ENCODE measurements at places on chromosomes 7 and 10.
A peak's percentile ranks its signal among the peaks of the same experiment; 100 is the strongest.

GRCh38 chr7:113281223-113281622, 162.9 kb upstream of the SMIM30 start:
- DNase-seq = no peak

GRCh38 chr7:111137296-111138192, 46.6 kb downstream of the LRRN3 start:
- no peak for DNase-seq

DNA sequence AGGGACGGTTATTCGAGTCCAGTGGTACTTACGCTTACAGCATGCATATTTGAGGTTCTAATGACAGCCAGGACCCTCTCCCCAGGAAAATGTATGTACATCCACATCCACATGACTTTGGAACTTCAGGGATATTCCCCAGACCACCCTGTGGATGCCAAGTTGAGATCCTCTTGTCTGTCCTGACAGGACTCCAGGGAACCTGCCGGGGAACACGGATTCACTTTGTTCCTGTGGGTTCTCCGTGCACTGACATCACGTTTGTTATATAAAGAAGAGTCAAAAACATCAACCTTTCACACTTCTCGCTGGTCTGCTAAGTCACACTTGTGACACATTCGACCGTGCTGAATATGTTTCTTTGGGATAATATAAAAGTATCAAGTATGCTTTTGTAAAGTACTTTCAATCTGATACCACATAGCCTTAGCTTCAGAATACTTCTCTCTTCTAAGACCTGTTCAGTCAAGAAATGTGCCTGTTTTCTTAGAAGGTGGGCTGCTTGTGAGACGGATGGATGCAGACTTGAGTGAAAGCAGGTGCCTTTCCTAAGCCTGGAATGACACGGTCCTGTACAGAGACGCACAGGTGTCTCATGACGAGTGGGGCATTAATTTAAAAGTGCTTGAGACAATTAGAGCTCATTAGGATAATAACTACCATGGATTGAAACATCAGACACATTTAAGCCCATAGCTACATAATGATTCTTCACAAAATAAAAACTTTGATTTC, 38.7 kb downstream of the CALML5 start:
- DNase-seq = no peak

- DNase-seq = no peak
These were observed 117.3 kb downstream of the HIPK2 start for GRCh38 chr7:139660317-139661042.

DNA sequence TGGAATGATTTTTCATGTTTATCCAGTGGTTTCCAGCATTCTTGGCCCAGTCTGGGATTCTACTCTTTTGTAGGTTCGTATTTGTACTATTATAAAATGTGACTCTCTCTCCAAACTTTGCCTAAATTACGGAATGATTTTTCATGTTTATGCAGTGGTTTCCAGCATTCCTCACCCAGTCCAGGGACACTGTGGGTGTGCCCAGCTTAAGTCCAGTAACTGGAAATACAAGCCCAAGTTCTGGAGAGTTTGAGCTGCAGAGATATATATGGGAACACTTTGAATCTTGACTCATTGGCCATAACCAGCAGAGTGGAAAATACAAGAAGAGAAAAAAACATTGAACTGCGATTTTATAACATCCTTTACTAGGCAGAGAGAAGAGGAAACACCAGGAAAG, 5.9 kb upstream of the MAGI2 start:
- DNase-seq = no peak

DNA sequence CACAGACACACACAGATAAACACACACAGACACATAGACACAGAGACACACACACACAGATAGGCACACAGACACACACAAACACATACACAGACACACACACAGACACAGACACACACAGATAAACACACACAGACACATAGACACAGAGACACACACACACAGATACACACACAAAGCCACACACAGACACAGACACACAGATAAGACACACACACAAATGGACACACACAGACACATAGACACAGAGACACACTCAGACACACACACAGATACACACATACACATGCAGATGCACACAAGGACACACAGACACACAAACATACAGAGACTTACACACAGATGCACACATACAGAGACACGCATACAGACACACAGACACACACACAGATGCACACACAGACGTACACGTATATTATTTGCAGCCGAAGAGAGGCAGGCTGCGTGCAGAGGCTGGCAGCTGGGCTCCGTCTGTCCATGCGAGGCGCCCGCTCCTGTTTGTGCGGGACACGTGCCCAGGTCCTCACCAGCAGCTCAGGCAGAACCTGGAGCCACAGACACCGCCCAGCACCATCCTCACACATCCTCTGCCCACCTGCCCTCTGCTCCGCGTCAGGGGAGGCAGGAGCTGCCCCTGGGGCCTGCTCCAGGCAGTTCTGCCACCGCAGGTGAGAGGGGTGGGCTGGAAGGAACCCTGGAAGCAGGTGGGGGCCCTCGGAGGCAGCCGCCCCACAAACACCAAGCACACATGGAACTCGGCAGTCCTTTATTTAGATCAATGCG, 1.2 kb downstream of the CALML5 start:
- peak; percentile 36 for DNase-seq

GRCh38 chr7:74262639-74263398, 8.6 kb upstream of the RFC2 start:
- DNase-seq = no peak

- no peak for DNase-seq
These were observed 1.2 kb downstream of the HMX2 start for GRCh38 chr10:123149162-123149567.

- no peak for DNase-seq
These were observed 2.1 kb downstream of the PAXIP1 start for GRCh38 chr7:155000795-155001194.

GRCh38 chr7:19009241-19009935, 108.0 kb downstream of the TWIST1 start:
- DNase-seq = no peak

DNA sequence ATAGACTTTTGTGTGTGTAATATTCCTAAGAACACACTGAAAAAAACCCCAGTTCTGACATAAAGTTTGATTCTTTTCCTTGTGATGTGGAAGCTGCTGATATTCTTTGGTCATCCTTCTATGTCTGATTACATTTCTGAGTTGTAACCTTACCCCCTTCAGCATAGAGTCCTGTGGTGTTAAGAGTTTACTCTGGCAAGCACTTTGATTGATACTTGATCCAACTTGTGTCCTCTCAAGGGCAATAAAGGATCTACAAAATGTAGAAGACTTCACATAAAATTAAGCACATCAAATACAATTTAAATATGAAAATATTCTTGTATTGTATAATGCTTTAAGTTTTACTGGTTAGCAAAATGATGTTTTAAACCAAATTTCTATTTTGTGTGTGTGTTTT, 221.7 kb upstream of the DKK1 start:
- no peak for DNase-seq

- no peak for DNase-seq
These were observed 286 bp downstream of the SP8 start for GRCh38 chr7:20786421-20786778.

GRCh38 chr7:27122077-27122910, 8.3 kb downstream of the HOXA4 start:
- no peak for DNase-seq

DNA sequence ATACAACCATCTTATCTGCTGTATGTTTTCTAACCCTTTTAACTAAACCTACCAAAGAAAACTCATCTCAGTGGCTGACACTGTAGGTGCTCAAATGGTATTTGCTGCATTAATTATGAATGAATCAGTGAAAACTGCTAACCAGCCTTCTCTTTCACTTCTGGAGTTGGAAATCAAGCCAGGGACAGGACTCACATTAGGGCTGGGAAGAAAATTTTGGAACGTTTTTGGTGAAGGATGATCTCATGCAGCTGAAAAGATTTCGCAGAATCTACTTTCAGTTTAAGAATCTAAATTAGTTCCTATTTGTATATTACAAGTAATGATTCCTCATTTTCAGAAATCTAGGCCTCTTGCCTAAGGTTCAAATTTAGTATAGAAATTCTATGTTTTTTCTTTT, 12.9 kb downstream of the MTPN start:
- no peak for DNase-seq

DNA sequence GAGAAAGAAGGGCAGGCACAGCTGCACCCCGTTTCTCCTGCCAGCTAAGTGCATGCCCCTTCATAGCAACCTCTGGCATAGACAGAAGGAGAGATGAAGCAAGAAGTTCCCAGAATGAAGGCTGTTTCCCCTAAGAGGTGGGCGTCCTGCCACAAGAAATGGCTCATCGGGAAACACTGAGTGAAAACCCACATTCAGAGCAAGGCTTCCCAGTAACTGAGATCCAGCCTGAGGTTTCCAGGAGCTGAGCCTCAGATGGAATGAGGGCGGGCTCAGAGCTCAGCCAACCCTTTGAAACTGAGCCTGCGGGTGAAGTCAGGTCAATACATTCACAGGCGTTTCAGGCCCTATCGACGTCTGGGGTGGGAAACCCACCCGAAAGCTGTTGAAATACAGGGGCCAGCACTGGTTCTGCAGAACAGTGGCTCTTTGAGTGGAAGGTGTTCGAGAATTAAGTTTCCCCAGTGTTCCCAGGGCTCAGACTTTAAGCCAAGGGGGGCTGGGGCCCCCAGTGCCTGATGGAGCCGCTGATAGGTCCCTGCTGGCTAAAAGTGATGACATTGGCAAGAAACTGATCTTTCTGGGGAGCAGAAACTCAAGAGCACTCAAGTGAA, 510.2 kb downstream of the RPS24 start:
- DNase-seq = peak; percentile 94

GRCh38 chr10:131532745-131533341, 221.3 kb upstream of the TCERG1L start:
- DNase-seq = no peak

DNA sequence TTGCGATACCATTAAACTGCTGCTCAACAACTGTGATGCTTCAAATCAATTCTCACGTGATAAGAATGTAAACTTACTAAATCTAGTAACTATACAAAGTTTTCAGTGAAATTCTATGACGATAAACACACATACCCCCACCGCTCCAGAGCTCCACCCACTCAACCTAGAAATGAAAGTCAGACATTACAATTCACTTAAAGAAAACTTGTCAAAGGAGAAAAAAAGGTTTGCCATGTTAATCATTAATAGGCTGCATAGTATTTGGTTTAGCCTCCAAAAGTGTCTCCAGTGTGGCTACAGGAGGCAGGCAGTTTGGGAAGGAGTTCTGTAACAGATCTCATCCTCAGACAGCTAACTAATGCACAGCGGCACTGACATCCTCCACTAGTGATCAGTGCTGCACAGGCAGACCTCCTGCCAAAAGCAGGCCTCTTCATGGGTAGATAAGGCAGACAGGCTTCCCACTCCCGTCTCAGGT, 3.1 kb downstream of the HERPUD2 start:
- no peak for DNase-seq

DNA sequence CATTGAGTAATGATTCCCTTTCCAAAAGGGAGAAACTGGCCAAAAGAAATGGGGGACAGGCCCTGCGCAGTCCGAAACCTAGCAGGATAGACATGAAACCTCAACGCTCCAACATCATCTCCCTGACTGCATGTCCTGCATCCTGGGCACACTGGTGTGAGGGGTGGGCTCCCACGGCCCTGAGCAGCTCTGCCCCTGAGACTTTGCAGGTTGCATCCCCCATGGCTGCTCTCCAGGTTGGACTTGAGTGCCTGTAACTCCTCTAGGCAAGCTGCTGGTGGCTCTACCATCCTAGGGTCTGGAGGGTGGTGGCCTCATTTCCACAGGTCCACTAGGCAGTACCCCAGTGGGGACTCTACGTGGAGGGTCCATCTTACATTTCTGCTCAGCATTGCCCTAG, 16.3 kb upstream of the CRYGN start:
- peak; percentile 65 for DNase-seq

GRCh38 chr7:103941976-103942375, 47.5 kb downstream of the RELN start:
- no peak for DNase-seq

- DNase-seq = no peak
These were observed 52.6 kb downstream of the TMEM209 start for GRCh38 chr7:130152493-130153210.

- DNase-seq = no peak
These were observed 145.7 kb downstream of the HGF start for GRCh38 chr7:81624021-81624592.

All from sigmoid colon (tissue), 7 donors.